Stimulated activated CD8-positive, alpha-beta memory T cell treated with anti-CD3 and anti-CD28 coated beads, Interleukin-2, amount 100 ng/mL, for 48 hours (primary cell): ENCODE measurements at places on chromosomes 13 and 19.

- DNase-seq = no peak
Observed at GRCh38 chr13:32737679-32738078, 151.4 kb downstream of the PDS5B start.

- DNase-seq = peak; percentile 32
Observed at GRCh38 chr19:3224346-3225168, at the start of gene CELF5. CELF5 (plus strand) TSS chr19:3224661; CDS start chr19:3224740, 79 bp downstream.

DNA sequence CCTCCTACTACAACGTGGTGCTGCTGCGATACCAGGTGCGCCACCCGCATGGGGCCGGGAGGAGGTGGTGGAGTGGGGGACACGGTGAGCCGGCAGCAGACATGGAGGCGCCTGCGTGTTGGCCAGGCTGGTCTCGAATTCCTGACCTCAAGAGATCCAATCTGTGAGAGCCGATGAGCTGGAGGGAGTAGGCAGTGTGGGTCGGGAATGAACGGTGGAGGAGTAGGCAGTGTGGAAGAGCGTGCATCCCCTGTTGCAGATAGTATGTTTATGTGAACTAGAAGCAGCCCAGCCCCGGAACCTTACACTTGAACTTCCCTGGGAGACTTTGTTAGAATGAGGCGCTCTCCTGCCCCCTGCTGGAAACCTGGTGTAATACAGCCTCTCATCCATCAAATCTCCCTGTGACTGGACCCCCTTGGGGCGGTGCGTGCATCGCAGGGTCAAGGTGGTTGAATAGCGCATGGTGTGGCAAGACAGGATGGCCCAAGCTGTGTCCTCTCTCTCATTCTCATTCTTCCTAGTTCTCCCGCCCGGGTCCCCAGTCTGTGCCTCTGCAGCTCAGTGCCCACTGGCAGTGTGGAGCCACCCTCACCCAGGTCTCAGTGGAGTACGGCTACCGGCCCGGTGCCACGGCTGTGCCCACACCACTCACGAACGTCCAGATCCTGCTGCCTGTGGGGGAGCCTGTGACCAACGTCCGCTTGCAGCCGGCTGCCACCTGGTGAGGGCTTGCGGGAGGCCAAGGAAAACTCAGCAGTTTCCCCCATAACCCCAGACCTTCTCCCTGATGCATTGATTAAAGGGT is 10.5 kb upstream of the B3GNT3 start:
- DNase-seq = peak; percentile 43

DNA sequence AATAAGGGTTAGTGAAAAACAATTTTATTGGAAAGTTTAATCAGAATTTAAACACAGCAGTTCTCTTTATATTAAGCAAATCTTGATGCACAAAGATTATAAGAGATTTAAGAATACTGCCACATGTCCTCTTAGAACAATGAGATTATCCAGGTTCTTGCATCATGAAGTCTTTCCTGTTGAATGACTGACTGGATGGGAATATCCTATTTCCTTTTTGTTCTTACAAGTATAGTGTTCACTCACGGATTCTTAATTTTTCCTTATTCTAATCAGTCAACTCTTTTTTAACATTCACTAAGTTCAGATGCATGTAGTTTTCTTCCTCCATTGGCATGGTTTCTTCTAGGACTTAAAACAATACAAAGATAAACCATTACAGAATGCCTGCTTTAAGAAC is 10.1 kb downstream of the URI1 start:
- no peak for DNase-seq
